GM19239 (cell line): ENCODE measurements at places on chromosomes 1 and 21.

DNA sequence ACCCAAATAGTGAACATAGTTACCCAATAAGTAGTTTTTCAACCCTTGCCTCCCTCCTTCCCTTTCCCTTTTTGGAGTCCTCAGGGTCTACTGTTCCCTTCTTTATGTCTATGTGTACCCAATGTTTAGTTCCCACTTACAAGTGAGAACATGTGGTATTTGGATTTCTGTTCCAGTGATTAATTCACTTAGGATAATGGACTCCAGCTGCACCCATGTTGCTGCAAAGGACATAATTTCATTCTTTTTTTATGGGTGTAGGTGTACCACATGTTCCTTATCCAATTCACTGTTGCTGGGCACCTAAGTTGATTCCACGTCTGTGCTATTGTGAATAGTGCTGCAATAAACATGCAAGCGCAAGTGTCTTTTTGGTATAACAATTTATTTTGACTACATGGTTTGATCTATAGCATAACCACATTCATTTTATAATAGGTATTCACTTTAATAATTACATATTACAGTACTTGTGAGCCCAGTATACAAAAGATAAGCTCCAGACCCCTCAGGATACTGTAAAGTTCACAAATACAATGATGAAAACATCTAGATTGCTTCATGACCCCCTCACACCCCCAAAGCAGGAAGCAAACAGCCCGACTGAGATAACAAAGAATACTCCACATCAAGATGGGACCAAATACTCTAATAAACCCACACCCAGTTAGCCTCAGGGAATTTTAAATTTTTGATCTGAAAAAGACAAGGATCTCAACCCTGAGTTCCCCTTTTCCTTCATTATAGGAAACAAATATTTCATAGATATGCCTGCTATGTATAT is 45.3 kb downstream of the PUM1 start:
- DNase-seq, result no peak

DNA sequence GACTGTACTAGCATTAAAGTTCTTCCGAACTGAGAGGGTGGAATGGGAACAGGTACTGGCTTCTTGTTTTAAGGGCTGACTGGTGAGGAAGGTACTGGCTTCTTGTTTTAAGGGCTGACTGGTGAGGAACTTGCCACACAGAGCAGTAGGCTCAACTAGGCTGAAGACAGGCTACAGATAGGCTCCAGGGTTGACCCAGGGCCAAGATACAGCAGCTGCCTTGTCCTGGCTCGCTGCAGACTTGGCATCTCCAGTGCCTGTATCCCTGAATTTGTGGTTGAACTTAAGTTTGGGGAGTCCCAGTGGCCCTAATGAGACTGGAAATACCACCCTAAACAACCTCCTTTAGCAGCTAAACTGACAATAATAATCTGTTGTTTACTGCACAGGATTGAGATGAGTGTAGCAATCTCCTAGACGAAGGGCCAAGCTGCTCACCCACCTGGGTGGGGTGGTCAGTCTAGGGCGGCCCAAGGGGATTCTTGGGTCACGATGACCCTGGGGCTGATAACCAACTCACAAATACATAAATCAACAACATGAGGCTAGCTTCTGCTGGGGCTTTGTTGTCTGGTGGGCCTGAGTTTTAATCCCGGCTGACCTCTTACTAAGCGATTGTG is 227.1 kb downstream of the DISC1 start:
- no peak for DNase-seq

GRCh38 chr21:45026826-45027225 is 47.6 kb upstream of the ADARB1 start:
- DNase-seq, result no peak

GRCh38 chr1:208057056-208057455 is 146.1 kb upstream of the CD34 start:
- DNase-seq, result no peak

GRCh38 chr1:59143811-59144210 is 153.1 kb upstream of the FGGY start:
- no peak for DNase-seq

DNA sequence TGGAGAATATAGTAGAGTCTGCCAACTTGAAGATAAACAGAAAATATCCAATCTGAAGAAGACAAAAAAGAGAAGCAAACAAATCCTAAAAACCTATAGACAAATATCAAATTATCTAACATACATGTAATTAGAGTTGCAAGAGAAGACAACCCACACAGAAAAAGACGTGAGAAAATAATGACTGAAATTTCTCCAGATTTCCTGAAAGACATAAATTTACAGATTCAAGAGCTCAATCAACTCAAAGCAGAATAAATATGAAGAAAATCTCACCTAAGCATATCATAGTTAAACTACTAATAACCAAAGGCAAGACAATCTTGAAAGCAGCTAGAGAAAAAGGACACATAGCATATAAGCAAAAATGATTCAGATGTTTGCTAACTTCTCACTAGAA is 261.2 kb upstream of the NFIA start:
- no peak for DNase-seq

DNA sequence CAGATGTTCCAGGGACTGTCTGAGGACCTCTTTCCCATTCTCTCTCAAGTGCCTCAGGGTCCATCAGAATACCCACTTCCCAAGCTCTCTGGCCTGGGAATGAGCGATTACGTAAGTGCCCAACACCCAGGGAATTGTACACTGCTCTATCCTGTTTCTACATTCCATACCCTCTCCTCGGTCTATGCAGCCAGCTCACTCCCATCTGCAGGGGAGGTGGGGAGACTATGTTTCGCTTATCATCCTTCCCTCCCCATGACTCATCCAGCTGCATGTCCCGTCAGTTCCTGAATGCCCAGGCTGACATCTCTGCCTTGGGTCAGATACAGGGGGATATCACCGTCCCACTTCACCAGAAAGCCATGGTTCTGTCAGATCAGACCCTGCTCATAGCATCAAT is 34.5 kb upstream of the CD1D start:
- DNase-seq, result no peak

DNA sequence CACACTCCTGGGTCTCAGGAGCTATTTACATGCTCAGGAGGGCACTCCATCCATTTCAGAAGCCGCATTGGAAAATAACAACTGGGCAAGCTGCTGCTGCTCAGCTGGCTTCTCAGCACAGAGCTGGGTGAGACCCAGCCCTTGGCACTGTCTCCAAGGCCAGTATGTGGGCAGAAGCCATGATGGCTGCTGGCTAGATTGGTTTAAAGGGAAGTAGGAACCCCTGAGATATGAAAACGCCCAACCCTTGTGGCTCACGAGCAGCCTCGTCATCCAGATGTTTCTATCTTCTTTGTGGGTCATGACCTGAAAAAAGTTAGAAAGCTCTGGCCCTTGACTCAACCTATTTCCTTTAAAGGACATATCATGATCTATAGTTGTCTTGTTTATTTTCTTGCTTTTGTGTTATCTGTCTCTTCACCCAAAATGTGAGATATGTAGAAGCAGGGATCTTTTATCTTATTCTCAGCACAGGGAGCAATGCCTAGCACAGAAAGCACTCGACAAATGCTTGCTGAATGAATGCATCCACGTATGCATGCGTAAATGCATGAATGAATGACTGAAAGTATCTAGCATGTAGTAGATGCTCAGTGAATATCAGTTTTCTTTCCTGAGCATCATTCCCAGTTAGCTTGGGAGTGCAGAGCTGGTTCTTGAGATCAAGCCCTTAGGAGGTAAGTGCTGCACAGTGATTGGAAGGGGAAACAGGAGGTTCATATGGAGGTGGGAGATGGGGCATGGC is 11.6 kb downstream of the MYBPH start:
- no peak for DNase-seq

- DNase-seq, result no peak
Measured at GRCh38 chr21:38948377-38949069, 142.8 kb downstream of the ETS2 start.

DNA sequence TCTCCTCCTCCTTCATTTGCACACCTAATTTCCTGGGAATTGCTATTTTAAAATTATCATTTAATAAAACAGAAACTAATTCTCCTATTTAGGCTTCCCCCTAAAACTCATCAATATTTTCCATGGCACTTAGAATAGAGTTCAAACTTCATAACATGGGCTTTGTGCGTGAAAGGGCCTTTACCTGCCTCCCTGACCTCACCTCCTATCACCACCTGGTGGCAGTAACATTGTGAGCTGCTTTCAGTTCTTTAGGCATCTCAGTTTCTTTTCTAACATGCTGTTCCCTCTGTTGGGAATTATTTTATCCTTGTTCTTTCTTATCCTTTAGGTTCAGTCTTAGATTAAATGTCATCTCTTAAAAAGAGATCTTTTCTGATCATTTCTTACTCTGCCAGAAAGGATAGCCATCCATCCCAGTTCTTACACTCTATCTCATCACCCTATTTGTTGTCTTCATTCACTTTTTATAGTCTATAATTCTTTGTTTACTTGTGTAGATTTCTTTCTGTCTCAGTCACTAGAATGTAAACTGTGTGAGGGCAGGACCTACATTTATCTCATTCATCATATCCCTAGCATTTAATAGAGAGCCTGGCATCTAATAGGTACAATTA is 133.8 kb upstream of the KIAA1614 start:
- DNase-seq, result no peak

DNA sequence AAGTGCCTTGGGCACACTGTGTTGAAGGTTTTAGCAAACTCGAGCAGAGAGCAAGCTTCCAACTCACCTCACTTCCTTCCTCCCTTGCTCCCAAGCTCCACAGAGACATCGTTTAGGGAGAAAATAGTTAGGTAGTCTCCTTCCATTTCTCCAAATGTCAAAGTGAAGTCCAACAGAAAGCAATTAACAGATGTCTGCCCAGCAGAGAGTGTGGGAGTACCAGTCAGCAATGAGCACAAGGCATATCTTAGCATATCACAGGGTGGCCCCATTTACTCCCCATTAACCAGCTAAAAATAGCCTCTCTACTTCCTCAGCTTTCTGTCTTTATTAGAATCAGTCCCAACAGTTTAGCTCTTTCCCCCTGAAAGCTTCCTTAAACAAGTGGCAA is 334.2 kb upstream of the CAMK1G start:
- DNase-seq, result no peak

GRCh38 chr1:147738739-147739476 is 21.5 kb downstream of the GJA5 start:
- no peak for DNase-seq

- DNase-seq, result no peak
Measured at GRCh38 chr1:53410100-53410541, 49.1 kb upstream of the DMRTB1 start.

- no peak for DNase-seq
Measured at GRCh38 chr1:93587354-93587753, 94.3 kb downstream of the BCAR3 start.

GRCh38 chr1:89743788-89744187 is 77.0 kb upstream of the LRRC8D start:
- DNase-seq, result no peak

GRCh38 chr1:115074839-115075534 is 14.3 kb downstream of the TSPAN2 start:
- DNase-seq, result no peak

DNA sequence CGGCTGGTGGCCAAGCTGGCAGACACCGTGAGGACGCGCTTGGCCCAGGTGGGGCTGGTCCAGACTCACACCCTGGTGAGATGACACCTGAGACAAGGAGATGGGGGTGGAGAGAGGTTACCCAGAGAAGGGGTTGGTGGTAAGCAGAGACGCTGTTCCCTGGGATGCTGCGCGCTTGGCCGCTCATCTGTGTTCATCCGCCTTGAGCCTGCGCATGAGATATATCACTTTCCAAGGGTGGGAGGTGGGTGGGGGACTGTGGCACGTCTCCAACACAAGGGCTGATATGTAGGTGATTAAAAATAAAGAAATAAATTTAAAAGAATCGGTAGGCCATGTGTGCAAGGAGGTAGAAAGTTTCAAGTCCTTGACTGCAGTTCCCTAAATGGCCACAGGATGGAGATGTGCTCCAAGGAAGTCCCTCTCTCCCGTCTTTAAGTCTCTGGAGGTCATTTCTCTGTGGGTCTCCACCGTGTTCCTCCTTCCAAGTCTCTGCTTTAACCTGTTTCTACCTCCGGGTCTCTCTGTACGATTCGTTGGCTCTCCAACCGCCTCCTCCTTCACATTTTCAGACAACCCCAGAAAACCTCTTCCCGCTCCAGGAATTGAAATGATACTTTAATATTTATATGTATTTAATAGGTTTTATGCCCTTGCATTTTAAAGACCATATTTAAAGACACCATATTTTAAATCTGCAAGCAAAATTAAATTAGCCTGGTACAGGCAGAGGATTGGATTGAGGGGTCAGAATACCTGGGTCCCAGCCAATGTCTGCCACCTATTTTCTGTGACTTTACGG is 4.5 kb downstream of the TTC24 start:
- DNase-seq, result peak; percentile 83

- DNase-seq, result no peak
Measured at GRCh38 chr1:117646007-117646811, 40.4 kb downstream of the TENT5C start.

DNA sequence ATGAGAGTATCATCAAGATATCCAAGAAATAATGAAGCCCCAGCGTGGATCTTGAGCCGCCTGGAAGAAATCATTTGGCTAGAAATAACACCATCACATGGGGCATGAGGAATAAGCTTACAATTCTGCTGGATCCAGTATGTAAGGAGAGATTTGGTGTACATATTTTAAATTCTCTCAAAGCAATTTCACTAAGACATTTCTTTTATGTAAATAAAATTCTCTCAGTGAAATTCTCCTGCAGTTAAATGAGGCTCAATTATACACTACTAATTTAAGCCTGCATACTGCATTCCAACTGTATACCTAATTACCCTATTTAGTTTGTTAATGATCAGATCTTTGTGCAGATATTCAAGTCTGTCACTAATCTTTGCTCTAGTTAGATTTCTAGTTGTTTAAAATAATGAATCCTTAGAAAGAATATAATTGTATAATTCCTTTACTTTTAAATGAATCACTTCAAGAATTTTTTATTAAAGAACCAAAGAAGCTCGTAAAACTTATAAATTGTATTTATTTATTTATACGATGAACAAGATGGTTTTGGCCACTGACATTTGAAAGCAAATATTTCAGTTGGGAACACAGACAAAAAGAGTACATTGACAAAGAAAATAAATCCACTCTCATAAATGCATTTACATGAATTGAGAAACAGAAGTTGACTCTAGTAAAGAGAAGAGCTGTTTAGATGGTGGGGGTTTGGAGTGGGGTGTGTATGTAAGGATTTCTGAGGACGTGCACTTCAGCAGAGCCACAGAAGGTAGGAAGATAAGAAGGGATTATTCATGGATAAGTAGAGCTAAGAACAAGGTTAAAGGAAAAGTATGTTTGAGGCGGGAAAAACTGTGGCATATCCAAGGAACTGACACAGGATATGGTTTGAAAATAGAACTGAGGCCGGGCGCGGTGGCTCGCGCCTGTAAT is 466.8 kb downstream of the DSCAM start:
- no peak for DNase-seq
